ENCODE measurements at places on chromosomes 4 and X.

DNA sequence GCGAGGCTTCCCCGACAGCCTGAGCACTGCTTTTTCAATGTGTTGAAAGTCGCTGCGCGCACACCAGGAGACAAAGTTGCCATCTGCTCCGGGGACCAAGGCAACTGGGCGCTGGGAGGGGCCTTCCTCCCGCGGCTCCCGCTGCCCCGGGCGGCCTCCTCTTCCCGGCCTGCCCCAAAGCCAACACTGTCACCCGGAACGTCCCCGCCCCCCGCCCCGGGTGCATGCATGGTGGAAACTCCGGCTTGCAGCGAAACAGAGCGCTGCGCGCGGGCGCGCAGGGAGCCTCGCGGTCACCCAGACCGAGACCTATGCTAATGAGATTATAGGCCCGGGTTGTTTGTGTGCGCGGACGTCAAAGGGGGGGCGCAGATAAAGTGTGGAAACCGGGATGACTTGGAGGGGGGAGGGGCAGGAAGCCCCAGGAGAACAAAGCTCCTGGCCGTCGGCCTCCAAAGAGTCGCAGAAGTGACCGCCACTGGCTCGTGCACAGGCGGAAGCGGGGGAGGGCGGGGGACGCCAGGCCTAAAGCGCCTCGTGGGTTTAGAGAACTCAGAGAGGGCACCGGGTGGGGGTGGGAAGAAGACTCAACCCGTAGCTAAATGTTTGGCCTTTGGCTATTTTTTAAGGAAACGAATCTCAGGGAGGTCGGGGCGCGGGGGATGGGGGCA lies 88.8 kb downstream of the BCOR start:
- DNase-seq = no peak

- no peak for DNase-seq
These were observed 793.6 kb downstream of the STPG2 start for GRCh38 chr4:97349468-97350186.

DNA sequence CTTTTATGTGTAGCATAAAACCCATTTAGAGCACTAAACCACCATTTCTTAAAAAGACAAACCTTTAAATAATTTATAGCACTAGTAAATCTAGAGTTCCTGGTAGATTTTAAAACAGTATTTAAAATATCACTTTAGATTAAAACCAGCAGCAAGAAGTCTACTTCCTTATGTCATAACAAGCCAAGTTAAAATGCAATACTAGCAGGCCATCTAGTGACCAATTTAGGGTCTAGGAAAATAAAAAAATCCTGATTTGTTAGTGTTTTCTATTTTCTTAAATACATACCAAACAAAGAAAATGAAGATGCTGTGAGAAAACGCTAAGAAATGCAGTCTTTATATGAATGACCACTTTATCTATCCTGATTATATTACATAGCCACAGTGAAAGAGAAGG lies 53.9 kb downstream of the PAPSS1 start:
- no peak for DNase-seq

DNA sequence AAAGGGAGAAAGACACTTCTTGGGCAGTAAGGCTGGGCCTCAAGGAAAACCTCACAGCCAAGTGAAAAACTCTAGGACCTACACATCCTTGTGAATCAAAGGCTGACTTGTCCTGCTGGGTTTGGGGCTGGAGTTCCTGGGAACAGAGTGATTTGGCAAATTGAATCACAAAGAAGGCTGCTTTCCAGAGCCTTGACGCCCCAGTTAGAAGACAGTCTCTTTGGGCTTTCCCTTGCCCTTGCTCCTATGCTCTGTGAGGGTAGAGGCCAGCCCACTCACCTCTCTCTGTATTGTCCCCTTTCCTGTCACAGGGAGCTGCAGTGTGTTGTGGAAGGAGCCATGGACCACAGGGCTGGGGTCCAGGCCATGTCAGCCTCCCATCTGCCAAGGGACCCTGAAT lies 9.6 kb downstream of the AMER1 start:
- DNase-seq = no peak

DNA sequence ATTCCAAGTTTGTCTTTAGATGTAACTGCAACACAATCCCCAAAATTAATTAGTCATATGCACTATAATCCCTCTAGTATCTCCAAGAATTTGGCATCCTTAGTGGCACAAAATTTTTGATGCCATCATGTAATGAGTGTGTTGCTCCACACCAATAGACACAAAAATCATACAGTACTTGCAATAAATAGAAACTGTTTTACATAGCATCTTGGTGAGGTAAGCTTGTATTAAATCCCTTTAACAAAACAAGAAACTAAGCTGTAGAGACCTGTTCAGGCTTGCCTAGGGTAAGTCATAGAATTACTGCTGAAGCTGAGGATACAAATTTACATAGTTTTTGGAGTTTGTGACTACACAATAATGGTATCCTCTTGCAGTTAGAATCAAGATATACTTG lies 64.5 kb upstream of the PRSS12 start:
- no peak for DNase-seq

DNA sequence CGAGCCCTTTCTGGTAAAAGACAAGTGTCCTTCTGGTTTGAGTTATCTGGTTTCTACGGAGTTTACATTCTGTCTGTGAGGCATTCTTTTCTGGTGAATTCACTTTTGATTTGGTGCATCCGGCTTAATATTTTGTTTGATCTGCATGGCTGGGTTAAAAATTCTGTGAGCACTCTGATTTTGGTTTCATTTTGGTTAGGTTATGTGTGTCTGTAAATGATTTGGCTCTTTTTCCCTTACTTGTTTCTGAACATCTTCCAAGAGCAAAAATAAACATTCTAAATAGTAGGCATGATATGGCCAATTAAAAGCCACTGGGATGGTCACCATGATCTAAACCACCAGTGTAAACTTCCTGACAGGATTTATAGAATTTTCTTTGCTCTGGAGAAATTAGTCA lies 85.7 kb upstream of the PTPN13 start:
- DNase-seq = no peak

DNA sequence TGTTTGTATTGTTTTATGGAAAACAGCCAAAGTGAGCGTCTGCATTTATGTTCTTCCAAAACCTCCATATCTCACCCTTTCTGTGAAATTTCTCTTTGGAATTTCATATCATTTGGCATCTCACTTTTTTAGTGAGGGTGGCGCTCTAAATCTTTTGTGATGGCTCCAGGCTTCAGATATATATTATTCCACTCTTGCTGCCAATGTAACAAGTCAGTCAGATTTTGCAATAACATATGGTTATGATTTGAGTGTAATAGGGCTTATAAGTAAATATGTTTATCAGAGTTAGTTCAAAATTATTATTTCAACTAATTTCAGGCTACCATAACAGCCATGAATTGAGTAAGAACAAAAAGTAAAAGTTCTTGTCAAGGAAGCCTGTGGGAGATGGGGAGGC lies 314.7 kb downstream of the PDGFC start:
- no peak for DNase-seq

DNA sequence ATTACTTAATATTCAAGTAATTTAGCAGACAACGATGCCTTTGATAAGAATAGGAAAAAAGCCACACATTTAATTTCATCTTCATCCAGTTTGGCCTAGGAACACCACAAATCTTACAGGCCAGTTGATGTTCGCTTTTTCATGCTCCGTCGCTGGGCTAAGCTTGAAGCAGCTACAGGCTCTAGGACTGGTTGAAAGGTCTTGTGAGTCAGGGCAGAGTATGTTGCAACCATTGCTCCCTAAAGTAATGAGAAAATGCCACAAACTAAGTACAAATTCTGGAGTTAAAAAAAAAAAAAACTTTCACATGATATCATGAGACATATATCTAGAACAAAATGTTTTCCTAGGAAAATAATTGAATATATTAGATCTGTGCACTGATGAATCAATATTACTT lies 123.8 kb downstream of the RPS6KA6 start:
- no peak for DNase-seq

DNA sequence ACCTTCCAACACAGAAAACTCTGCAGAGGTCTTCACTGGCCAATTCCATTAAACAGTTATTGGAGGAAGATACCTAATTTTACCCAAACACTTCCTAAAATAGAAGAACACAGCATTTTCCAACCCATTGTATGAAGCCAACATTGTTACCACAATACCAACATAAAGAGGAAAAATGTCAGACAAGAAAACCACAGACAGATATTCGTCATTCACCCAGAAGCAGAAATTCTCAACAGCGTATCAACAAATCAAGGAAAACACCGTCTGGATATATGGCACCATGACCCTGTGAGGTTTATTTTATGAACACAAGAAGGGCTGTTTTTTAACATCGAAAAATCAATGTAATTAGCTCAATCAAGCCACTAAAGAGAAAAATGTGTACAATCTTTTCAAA lies 255.6 kb downstream of the ASMT start:
- DNase-seq = no peak

GRCh38 chrX:24173115-24173847 lies 23.8 kb downstream of the ZFX start:
- no peak for DNase-seq

- no peak for DNase-seq
These were observed 29.6 kb downstream of the PBDC1 start for GRCh38 chrX:76202471-76202870.

GRCh38 chr4:71456841-71457240 lies 118.0 kb downstream of the SLC4A4 start:
- DNase-seq = no peak

DNA sequence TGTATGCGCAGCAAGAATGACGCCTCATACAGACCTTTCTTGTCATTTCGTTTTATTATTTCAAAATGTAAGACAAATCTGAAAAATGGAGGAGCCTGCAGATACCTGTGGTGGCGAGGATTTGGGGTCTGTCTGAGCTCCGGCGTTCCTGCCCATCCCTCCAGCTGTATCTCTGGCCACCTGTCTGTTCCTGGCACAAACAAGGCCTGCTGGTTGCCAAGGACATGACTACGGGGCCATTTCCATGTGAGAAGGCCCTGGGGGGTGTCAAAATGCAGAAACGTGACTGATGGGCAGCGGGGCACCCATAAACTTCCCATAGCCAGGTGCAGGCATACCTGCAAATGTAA lies 591 bp upstream of the TSPAN7 start:
- no peak for DNase-seq

GRCh38 chrX:120282697-120283096 lies 28.6 kb downstream of the TMEM255A start:
- no peak for DNase-seq

- no peak for DNase-seq
These were observed 314.3 kb upstream of the FGF13 start for GRCh38 chrX:139025816-139026215.

GRCh38 chrX:15143050-15143824 lies 126.6 kb downstream of the ASB9 start:
- no peak for DNase-seq

- DNase-seq = no peak
These were observed 69.9 kb upstream of the FBXW7 start for GRCh38 chr4:152605641-152606335.

DNA sequence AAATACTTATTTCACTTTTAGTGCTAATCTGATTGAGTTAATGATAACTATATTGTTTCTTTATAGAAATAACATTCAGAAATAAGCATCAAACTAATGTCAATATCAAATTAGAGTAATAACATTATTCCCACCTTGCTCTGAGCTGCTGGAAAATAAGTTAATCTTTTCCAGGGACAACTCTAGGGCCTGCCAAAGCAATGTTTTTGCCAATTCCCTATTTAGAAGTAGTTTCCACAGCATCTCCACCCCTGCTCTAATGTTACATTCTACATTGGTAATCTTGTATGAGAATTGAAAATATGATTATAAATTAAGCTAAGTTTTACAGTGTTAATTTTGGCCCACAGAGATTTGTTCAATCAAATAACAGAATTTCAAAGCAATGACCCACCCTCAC lies 68.3 kb downstream of the REELD1 start:
- DNase-seq = no peak

DNA sequence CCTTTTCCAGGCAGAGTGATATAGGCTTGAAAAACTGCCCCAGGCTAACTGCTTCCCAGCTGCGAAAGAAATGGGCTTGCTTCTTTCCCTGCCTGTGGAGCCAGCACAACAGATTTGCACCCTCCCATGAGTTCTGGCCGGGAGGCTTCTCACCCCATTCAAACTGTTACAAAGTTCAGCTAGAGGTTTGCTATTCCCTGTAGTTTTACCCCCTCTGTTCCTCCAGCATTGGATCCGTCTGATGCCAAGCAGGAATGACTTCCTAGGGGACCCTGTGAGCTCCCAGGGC lies 87.6 kb upstream of the NDST4 start:
- no peak for DNase-seq

GRCh38 chr4:77433418-77433733 lies 172.2 kb upstream of the CXCL13 start:
- no peak for DNase-seq

DNA sequence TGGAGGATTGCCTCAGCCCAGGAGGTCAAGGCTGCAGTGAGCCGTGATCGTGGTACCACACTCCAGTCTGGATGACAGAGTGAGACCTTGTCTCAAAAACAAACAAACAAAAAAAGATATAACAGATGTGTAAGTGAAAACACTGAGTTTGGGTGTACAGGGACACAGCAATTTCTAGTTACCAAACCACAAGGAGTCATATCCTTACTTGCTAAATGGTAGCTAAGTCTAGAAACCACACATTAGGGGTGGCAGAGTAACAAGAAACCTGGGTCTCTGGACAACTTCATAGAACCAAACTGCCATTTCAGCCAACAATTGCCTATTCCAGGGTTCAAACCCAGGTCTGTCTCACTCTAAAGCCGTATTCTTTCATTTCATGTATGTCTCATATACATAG lies 20.8 kb downstream of the PPEF2 start:
- no peak for DNase-seq
